COR-L47 (cell line): ENCODE measurements at places on chromosomes 7 and 10.

DNA sequence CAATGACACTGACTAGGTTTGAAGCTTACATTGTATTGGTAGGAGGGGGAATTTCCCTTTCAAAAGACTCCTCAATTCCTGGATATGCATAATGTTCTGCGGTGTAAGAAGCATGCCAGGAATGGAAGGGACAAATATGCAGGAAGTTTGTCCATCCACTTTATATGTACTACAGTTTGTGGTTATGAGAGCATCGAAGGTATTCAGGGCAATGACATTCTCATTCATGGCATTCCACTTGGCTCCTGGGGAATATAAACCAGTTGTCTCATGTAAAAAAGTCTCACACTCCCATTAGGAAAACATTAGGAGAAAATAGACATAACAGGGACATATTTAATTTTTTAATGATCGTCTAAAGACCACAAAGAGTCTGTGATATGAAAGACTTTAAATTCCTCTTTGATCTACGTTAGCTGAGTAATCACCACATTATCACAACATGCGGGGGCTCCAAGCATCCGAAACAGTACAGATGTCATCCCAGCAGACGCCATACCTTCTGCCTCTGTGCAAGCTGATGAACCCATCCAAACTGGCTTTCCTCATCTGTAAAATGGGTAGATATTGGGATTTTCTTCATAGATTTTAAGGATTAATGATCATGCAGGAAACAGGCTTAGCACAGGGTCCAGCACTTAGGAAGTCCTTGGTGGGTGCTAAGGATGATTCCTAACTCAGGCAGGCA is 675.3 kb downstream of the INHBA start:
- DNase-seq = no peak

- DNase-seq = no peak
Observed at GRCh38 chr10:48477141-48477540, 127.7 kb downstream of the ARHGAP22 start.

DNA sequence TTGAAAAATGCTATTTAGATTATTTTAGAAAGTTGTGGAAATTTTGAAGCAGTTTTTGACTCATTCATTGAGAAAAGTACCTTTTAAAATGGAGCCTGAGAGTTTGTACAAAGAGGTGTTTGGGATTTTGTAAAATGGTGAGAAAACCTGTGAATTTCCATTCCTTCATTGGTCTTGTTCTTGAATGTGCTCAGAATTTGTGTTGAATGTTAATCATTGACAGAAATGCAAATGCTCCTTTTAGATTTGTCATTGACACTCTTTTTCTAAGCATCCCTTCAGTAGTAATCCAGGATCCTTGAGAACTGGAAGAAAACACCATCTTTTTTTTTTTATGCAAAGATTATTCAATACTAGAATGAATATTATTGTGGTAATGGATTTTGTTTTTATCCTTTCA is 74.8 kb downstream of the LCOR start:
- DNase-seq = no peak

- DNase-seq = peak; percentile 47
Observed at GRCh38 chr10:95133016-95133752, 60.9 kb upstream of the ACSM6 start.

DNA sequence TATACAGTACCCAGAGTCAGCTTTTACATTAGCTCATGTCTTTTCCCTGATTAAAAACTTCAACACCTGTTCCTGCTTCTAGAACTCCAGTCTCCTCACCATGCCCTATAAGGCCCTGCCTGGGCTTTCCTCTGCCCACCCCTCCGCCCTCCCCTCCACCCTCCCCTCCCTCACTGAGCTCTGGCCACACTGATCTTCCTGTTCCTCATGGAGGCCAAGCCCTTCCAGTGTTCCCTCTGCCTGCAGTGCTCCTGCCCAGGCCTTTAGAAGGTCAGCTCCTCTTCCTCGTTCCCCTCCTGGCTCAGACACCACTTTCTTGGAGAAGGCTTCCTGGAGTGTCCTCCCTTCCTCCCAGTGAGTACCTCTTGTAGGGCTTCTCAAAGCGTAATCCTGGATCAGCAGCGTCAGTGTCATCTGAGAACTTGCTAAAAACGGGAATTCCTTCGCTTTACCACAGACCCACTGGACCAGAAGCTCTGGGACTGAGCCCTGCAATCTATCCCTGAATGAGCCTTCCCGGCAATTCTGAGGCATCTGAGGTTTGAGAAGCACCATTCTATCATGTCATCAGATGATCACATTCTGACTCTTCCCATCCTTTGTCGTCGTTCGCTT is 3.7 kb downstream of the PDZD7 start:
- no peak for DNase-seq

GRCh38 chr10:110794808-110795207 is 76.9 kb upstream of the PDCD4 start:
- no peak for DNase-seq

DNA sequence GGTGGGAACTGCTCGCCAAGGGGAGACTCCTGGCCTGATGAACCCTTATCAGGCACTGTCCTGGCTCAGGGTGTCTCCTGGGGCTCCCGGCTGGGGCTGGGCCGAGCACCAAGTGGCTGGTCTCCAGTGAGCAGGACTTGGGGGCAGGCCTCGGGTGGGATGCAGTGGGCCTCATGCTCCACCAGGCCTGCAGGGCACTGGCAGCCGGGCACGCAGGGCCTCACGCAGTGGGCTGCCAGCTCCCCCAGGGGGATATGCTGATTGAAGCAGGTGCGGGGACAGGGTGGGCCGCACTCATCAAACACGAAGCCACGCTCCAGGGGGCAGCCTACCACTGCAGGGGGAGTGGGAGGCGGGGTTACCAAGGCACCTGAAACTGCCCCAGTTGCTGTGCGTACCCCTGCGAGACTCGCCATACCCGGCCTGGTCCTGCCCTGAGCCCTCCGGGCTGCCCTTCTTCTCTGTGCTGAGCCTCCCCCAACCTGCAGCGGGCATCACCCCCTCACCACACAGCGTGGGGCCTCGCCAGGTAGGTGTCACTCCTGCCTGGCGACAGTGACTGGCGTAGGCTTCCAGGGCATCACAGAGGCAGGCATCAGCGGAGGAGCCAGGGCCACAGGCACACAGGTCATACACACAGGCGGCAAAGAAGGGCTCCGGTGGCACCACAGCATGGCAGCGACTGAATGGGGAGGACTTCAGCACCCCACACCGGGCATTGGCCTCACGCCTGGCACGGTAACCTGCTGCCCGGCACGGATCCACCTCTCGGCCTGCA is 14.5 kb downstream of the ATP6V1F start:
- no peak for DNase-seq

GRCh38 chr10:113854761-113855588 is 514 bp downstream of the NHLRC2 start:
- DNase-seq = peak; percentile 18

- no peak for DNase-seq
Observed at GRCh38 chr10:78062296-78062695, 28.6 kb downstream of the RPS24 start.

DNA sequence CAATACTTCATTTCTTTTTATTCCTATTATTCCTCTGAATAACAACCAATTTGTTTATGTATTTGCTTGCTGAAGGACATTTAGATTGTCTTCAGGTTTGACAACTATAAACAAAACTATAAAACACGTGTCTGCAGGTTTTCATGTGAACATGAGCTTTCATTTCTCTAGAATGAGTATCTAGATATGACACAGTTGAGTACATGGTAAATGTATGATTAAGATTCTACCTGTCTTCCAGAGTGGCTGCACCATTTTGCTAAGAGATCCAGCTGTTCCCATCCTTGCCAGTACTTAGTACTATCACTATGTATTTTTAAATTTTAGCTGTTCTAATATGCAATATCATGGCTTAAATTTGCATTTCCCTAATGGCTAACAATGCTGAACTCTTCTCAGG is 10.1 kb downstream of the MCMBP start:
- no peak for DNase-seq

DNA sequence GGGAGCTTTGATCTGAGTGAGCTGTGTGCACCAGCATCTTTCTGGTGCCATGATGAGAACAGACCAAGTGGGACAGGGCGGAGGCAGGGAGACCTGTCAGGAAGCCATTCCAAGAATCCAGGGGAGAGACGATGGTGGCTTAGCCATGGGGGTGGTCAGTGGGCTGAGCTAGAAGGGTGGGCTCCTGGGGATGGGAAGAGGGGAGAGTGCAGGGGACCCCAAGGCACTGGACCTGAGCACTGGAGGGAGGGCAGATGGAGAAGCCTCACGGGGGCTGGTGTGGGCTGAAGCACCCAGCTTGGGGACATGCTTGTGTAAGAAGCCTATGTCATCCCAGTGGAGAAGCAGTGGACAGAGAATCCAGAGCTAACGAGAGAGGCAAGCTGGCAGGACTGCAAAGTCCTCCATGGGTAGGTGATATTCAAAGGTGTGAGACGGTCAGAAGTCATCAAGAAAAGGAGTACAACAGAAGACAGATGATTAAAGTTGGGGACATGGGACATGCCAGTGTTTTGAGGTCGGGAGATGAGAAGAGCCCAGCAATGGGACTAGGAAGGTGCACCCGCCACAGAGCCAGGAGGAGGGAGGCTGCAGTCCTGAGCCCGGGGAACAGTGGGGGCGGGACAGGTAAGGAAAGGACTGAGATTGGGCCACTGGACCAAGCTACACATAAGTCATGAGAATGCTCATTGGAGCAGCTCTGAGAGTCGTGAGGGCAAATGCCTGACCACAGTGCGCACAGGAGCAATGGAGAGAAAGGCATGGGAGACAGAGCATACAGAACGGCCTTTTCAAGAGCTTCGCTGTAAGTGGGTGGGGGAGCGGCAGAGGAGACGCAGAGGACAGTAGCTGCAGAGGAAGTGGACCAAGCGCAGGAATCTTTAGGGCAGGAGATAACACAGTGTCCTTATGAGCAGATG is 72.0 kb downstream of the GRID1 start:
- no peak for DNase-seq

DNA sequence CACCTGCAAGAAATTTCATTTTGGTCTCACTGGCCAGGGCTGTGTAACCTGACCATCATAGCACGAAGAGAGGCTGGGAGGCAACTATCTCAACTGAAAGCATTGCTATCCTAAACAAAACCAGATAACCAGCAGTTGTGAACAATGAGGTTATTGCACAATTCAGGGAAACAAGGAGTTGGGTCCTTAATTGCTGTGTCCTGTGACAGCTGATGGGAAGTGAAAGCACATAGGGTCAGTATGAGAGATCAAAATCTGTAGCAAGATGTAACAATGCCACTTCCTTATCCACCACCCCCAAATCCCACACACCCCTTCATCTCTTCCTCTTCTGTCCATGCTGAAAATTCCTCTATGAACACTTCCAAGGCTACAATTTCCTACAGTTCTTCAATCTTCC is 80.2 kb downstream of the HTR7 start:
- DNase-seq = no peak

DNA sequence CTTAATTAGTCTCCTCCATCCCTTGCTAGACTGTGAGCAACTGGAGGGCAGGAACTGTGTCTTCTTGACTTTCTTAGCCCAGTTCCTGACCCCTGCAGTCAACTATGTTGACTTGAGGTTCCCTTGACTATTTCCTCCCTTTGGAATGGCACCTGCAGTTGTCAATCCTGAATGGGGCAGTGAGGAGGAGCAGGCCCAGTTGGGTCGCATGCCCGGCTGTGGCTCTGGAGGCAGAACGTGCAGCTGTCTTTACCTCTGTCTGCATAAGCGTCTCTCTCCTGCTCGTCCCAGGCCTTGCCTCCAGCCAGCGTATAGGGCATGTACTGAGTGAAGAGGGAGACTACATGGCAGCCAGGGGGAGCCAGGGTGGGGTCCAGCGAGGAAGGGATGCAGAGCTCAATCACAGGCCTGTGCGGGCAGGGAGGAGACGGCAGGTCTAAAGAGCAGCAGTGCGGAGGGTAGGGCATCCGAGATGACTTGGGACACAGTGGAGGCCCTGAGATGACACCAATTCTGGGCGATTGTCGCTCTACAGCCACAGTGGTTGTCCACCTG is 26.8 kb downstream of the PYROXD2 start:
- DNase-seq = no peak

DNA sequence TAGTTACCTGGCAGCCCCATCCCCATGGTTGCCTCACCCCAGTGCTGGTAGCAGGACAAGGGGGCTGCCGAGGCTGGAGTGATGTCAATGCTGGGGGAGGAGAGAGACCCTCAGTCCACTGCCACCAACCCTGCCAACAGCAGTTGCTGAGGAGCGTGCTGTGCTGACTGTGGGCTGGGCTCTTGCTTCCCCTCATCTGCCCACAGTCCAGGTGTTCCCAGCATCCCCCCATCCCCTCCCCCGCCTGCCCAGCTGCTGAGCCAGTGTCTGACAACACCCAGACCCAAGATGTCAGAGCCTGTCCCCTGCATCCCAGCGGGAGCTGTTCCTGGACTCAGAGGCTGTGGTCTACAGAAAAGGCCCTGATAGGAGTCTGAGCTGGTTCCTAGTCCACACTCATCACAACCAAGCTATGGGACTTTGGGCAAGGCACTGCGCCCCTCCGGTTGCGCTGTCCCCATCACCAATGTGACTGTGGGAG is 14.6 kb upstream of the PSAP start:
- DNase-seq = no peak

DNA sequence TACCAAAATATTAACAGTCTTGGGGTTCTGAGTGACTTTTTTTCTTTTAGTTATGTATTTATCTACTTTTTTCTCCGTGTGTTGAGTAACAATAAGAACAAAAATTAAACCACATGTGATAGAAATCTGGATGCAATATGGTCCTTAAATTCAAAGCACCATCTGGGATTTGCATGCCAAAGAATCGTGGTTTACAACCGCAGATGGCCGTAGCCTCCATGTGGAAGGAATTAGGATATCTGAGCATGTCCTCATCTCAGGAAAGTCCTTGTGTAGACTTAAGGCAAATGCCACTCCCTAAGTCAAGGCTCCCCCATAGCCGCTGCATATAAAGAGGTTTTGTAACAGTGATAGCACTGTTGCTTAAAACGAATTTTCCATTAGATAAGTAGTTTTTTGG is 304.0 kb downstream of the ZEB1 start:
- DNase-seq = no peak

DNA sequence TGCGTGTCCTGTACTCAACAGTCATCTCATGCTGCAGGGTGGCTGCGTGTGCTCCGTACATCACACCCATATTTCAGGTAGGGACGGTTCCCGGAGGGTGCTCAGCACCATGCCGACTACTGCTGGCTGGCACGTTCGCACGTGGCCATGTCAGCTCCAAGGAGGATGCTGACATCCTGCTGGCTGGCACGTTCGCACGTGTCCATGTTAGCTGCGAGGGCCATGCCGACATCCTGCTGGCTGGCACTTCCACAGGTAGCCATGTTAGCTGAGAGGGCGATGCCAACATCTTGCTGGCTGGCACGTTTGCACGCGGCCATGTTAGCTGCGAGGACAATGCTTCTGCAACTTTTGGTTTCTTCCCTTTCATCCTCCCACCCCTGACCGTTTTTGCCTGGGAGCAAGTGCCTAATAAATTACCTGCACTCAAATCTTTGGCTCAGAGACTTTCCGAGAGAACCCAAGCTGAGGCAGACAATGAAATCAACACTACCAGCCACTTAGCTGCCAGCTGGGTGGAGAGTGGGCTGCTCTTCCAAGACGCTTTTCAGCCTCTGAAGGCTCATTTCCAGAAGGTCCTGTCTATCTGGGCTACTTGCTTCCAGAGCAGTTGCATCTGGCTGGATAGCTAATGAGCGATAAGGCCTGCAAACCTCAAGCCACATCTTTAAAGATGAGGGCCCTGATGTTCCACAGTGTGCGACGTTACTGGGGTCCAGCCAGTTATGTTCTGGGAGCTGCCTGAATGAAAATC is 104.6 kb downstream of the WDR37 start:
- no peak for DNase-seq
